ENCODE measurements at places on chromosomes 1 and 21.
A peak's percentile ranks its signal among the peaks of the same experiment; 100 is the strongest.

DNA sequence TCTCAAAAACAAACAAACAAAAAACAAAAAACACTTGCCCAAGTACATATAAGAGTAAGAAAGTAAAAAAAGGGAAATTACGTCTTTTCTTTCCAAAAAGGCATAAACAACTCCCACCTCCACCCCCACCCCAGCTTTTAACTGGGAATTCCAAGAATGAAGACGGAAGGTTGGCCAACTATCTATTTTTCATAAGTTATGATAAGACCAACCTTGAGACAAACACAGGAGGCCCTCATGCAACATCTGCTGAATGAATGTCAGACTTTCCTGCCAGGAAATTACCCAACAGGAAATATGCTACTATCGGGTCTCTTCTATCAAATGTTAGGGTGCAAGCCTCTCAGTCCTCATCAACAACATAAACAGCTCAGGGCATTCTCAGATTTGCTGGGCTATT, 1.9 kb downstream of the BSDC1 start:
- DNase-seq: no peak

DNA sequence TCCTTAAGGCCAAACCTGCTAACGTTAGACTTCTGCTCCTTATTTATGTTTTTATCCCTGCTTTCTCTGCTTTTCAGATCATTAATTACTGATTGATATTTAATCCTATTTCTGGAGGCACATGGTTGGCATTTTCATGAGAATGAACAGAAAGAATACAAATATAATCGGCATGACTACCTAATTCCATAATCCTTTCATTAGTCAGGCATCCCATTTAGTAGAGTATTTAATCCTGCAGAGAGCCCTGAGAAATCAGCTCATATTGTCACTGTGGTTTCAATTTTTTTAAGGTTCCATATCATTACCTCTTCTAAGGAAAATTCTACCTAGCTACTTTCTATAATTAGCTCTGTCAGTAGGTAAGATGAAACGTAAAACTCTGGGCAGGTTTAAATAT, 238.8 kb downstream of the NCAM2 start:
- DNase-seq: no peak

GRCh38 chr1:107293901-107294613, 153.2 kb downstream of the NTNG1 start:
- no peak for DNase-seq

- peak; percentile 70 for DNase-seq
Measured at GRCh38 chr1:25195835-25196234, 36.5 kb downstream of the SYF2 start.

- no peak for DNase-seq
Measured at GRCh38 chr1:7679873-7680206, 91.3 kb upstream of the VAMP3 start.

GRCh38 chr1:230752407-230752806, 5.2 kb downstream of the CAPN9 start:
- peak; percentile 86 for DNase-seq

DNA sequence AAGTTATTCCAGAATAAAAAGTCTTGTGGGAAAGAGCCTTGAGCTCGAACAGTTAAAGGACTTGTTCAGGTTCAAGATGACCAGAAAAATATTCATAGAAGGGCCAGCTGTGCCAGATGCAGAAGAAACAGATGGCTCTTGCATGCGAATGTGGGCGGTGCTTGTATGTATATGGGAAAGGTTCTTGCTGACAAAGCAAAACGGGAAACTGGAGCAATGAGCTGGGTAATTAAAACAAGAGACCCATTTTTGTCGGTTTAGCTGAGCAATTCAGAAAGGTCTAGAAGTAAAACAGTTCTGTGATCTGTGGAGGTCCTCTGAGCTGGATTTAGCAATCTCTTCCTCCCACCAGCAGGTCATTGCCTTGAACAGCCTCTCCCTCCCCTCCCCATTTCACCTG, 107.2 kb upstream of the MARK1 start:
- no peak for DNase-seq

GRCh38 chr1:76713535-76713934, 153.7 kb upstream of the ST6GALNAC5 start:
- DNase-seq: no peak

- no peak for DNase-seq
Measured at GRCh38 chr1:25689686-25690381, 73.2 kb downstream of the MAN1C1 start.

DNA sequence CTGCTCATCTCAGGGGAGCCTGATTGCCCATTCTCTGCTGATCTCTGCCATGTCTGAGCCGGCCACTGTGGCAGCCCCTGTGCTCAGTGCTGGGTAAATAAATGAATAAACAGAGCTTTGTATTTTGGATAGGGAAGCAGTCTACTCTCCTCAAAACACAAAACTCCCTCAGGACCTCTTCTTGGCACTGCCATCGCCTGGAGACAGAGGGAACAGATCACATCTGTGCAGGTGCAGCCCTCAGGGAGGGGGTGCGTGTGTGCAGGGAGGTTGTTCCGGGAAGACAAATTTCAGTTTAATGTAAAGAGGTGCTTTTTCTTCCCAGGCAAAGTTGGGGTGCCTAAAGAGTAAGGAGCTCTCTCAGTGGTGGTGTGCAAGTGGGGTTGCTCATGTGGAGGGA, 7.7 kb upstream of the FAM167B start:
- DNase-seq: peak; percentile 38

- DNase-seq: no peak
Measured at GRCh38 chr1:12472798-12473551, 145.0 kb downstream of the DHRS3 start.

DNA sequence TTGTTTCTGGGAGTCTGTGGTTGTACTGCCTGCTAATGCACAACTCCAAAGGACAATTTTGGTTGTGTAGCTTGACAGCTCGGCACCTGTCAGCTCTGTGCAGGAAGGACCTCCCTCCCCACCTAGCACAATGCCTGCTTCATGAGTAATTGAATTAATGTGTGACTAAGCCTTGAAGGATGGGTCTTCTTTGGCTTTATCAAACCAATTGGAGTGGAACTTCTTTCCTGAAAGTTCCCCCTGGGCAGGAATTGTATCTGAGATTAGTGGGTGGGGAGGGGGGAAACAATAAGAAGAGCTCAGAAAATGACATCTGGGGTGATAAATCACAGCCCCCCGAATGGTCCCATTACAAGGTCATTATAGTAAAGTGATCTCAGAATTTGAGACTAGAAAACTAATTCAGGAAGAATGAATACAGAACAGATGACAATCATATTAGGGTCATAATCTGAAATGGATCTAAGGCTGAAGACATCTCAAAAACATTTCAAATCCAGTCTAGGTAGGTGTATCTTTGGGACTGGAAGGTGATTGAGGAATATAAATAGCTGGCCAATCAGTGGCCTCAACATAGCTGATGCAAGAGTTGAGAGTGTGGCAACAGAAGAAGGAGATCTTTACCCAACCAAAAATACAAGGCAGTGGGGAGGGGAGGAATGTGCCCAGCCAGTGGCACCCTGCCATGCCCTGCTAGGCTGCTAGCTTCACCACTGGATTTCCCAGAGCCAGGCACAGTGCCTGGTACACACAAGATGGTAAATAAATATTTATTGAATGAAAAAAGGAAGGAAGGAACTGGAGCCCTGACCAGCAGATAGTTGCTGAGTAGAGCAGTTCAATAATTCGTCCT, 10.1 kb upstream of the SESN2 start:
- peak; percentile 3 for DNase-seq

- DNase-seq: peak; percentile 25
Measured at GRCh38 chr1:71228742-71229365, 148.0 kb upstream of the ZRANB2 start.

DNA sequence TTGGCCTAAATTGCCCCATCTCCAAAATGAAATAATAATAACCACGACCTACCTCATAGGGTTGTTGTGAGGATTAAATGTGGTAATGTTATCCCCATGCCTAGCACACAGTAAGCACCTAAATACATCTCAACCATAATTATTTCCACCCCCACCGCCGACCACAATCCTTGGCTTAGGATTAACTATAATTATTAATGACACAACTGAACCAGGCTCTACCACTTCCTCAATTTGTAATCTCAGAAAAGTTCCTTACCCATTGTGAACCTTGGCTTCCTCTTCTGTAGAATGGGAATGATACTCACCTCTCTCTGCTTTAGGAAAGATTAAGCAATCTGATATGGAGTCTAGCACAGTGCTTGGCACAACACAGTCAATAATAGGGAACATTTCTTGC, 44.3 kb upstream of the TACSTD2 start:
- DNase-seq: no peak

GRCh38 chr1:161390559-161390858, 22.8 kb upstream of the CFAP126 start:
- DNase-seq: no peak

- no peak for DNase-seq
Measured at GRCh38 chr1:19910650-19911049, 12.8 kb downstream of the PLA2G2E start.

DNA sequence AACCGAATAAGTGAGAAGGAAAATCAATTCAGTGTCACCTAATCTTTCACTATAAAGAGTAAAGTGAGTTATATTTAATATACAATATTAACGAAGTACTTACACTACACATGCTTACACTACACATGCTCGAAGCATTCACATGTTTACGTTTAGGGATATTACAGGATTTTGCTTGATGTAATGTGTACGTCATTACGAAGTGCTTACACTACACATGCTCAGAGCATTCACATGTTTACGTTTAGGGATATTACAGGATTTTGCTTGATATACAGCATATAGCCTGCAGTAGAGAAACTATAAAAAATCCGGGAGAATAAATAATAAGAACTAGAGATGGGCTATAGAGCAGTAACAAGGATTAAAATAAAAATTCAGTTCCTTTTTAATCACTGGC, 538.8 kb upstream of the CXADR start:
- DNase-seq: no peak

DNA sequence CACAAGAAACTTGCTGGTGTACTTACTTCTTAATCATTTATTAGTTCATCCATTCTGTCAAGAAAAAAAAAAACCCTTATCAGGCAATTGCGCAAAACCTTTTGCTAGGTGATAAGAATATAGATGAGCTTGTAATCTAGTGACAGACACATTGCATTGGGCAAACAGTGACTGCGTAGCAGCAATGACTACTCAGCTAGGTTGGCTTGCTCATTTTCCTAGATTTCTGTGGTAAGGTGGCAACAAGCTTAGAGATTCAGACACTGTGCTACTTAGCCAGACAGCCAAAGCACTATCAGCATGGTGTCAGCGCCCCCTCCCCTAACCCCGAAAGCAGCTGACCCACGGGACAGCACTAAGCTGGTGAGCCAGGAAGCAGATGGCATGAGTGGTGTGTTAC, 203.1 kb downstream of the BARHL2 start:
- DNase-seq: no peak

- no peak for DNase-seq
Measured at GRCh38 chr1:44290250-44291094, 64.6 kb downstream of the ERI3 start.

- DNase-seq: peak; percentile 56
Measured at GRCh38 chr1:219837274-219837993, 90.9 kb downstream of the SLC30A10 start.

DNA sequence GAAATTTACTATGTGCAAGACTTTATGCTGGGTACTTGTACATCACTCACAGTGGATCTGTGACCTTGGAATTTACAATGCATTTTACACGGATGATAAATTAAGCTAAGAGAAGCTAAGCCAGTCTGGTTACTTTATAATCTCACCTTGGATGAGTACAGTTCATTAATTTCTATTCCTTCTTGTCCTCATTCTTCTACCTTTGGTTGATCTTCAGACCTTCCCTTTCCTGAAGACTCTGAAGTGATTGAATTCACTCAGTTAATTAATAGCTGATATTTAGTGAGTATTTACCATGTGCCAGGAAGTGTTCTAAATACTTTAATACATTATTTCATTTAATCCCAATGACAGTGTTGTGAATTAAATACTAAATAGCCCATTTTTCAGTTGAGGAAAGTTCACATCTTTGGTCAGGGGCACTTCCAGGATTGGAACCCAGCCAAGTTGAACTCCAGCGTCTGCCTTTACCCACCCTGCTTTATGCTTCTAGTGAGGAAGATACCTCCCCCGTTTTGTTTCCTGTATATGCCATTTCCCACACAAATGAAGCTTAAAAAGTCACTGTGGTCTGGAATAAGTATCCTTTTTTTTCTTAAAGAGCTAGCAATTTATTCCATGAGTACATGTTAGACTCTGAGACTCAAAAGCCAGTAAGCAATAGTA, 146.6 kb downstream of the TLR5 start:
- DNase-seq: no peak

GRCh38 chr1:18597160-18598042, 33.2 kb upstream of the PAX7 start:
- DNase-seq: peak; percentile 31

DNA sequence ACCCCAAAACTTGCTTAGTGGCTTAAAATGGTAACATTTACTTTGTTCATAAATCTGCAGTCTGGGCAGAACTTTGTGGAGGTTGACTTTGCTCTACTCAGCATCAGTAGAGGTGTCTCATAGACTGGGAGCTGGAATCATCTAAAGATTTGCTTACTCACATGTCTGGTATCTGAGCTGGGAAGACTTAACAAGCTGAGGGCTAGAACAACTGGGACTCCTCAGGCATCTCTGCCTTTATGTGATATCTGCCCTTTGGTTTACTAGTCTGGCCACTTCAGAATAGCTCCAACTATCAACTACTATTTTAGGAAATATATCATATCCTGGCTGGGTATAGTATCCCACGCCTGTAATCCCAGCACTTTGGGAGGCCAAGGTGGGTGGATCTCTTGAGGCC, 82.5 kb downstream of the C4BPA start:
- no peak for DNase-seq

DNA sequence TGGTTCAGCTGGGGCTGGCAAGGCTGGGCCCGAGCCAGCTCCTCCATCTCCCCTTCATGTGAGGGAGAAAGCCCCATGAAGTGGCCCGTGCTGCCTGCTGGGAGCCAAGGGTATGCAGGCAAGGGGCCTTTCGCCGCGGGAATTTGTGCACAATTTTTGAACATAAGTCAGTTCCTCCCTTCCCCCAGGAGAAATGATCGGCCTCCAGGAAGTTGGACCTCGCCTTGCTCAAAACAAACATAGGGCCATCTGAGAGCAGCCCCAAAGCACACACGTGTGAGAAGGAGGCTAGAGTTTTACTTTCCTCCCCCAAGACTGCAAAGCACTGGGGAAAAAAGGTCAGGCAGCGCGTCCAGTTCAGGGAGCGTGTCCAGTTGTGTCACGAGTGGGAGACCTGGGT, 64.7 kb downstream of the PRDM16 start:
- DNase-seq: no peak

GRCh38 chr1:165629848-165630628, 996 bp upstream of the MGST3 start:
- peak; percentile 72 for DNase-seq

DNA sequence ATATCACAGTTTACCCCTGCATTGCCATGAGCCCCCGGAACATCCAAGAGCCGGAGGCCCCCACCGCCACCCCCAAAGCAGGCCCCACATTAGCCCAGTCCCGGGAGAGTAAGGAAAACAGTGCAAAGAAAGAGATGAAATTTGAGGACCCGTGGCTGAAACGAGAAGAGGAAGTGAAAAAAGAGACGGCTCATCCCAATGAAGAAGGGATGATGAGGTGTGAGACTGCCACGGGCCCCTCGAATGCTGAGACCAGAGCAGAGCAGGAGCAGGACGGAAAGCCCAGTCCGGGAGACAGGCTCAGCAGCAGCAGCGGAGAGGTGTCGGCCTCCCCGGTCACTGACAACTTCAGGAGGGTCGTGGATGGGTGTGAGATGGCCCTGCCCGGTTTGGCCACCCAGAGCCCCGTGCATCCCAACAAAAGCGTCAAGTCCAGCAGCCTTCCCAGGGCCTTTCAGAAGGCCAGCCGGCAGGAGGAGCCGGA, 532.4 kb downstream of the KIF26B start:
- no peak for DNase-seq
